H54 (cell line): ENCODE measurements at places on chromosomes 1 and 21.

- no peak for DNase-seq
Observed at GRCh38 chr1:230170622-230171021, 103.6 kb downstream of the GALNT2 start.

DNA sequence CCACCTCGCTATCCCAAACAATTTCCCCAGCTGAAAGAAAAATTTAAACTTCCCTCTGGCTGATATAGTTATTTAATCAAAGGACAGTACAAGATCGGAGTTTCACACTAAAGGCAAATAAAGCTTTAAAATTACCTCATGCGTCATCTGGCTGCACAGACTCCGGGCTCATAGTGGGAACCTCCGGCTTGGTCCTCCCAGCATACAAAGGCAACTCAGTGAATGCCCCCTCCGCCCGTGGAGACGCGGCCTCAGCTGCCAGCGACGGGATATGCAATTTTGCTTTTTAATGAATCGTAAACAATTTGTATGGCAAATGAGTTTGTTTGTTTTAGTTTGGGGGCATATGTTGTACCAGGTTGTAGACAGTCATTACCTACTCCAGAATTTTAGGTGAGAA, 214.6 kb upstream of the NFIA start:
- no peak for DNase-seq

DNA sequence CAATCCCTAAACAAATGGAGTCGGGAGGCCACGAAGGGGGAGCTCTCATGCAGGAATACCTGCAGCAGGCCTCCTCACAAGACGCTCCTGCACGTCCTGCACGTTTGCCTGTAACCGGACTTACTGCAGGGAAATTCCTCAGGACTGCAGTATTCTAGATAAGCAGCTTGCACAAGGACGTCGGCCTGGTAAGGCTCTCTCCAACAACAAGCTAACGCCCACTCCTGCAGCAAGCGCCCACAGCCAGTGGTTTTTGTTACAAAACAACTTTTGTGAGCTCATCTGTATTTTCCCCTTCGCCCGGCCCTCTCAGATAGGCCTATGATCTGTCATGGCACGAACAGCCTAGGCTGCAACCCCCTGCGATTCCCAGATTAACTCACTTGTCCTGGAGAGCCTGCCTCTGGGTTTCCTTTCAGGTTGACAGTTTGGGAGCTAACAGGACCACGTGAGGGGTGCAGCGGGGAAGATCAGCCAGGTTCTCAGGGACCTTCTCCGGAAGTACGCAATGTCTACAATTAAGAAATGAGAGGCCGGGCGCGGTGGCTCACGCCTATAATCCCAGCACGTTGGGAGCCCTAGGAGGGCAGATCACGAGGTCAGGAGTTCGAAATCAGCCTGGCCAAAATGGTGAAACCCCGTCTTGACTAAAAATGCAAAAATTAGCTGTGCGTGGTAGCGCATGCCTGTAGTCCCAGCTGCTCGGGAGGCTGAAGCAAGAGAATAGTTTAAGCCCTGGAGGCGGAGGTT, 921 bp upstream of the MIB2 start:
- DNase-seq, result no peak

DNA sequence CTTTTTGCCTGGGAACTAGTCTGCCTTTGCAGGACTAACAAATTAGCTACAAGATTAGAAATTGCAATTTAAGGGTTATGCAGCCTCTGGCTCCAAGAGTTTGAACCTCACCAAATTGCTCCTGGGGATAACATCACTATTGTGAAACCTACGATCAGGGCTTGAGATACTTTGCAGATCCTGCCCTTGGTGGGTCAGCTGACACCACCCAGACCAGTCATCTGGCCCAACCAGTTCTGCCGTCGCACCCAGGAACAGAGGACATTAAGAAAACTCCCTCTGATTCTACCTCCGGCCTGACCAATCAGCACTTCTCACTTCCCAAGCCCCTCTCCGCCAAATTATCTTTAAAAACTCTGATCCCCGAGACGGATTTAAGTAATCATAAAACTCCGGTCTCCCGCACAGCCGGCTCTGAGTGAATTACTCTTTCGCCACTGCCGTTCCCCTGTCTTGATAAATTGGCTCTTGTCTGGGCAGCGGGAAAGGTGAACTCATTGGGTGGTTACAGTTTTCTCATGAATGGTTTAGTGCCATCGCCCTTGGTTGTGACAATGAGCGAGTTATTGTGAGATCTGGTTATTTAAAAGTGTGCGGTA, 32.9 kb upstream of the B3GALT5 start:
- DNase-seq, result no peak

- no peak for DNase-seq
Observed at GRCh38 chr1:179046808-179047635, 21.3 kb downstream of the FAM20B start.

DNA sequence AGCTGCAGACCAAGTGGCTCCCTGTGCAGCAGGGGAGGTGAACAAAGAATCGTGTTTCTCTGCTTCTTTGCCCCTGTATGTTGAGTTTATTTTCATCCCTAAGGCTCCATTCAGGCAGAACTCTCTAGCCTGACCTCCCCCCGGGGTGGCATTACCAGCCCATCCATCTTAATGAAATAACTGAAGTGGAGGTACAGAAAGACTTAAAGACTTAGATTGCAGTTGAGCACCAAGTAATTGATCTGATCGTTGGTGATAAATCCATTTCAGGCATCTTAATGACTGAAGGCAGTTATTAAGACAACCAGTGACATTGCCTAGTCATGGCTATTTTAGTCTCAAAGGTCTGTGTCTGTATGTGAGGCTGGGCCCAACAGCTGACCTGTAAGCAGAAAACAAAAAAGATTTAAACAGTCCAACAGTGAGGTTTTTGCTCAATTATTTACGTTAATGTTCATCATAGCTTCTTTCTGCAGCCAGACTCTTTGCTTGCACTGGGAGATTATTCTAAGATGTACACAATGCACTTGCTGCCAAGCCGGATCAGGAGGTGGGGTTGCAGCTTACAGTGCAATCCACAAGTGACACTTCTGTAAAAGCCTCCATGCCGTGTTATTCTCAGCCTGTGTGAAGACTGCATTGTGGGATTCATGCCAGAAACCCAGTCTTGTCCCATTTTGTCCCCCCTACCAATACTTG, 363.0 kb upstream of the DUSP10 start:
- no peak for DNase-seq
